ENCODE measurements at places on chromosomes 1 and 21.

GRCh38 chr1:19619697-19620384, 24.3 kb upstream of the NBL1 start:
- DNase-seq = no peak

- DNase-seq = no peak
Measured at GRCh38 chr1:198662821-198663220, 24.0 kb downstream of the PTPRC start.

GRCh38 chr21:29217818-29218291, 80.9 kb upstream of the BACH1 start:
- no peak for DNase-seq

GRCh38 chr21:30072496-30072895, 94.1 kb downstream of the CLDN17 start:
- no peak for DNase-seq

- DNase-seq = no peak
Measured at GRCh38 chr1:102884238-102884637, 224.1 kb downstream of the COL11A1 start.

DNA sequence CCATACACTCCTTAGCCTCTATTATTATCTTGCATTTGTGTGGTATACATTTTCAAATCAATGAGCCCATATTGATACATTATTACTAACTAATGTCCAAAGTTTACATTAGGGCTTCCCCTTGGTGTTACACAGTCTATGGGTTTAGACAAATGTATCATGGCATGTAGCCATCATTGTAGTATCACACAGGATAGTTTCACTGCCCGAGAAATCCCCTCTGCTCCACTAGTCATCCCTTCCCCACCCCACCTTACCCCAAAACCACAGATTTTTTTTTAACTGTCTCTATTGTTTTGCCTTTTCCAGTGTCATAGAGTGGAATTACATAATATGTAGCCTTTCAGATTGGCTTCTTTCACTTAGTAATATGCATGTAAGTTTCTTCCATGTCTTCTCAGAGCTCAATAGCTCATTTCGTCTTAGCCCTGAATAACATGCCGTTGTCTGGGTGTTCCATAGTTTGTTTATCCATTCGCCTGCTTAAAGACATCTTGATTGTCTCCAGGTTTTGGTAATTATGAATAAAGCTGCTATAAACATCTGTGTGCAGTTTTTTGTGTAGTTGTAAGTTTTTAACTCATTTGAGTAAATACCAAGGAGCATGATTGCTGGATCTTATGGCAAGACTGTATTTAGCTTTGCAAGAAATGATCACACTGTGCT, 86.4 kb upstream of the LYST start:
- DNase-seq = no peak

All from frontal cortex (tissue), 4 donors.